GM12878 (cell line): ENCODE measurements at places on chromosomes 1 and 21. TPM values are rescaled to one million over a fixed set of nuclear protein-coding genes. Genes with fewer than 3 reads are reported as not detected.

The ERICH3 gene
- polyA plus RNA-seq, result not detected in 2 replicates

The UMODL1 gene
- polyA plus RNA-seq, result not detected in 2 replicates

The CLIC6 gene
- polyA plus RNA-seq, result 8.1 and 9.0 TPM in 2 replicates

The LAMC2 gene
- polyA plus RNA-seq, result 1.1 and 1.5 TPM in 2 replicates

The TMEM200B gene
- polyA plus RNA-seq, result 0.25 and 0.34 TPM in 2 replicates

The DDR2 gene
- 6.0 and 6.3 TPM in 2 replicates for polyA plus RNA-seq

The LCE1A gene
- polyA plus RNA-seq, result not detected in 2 replicates

The OR2L8 gene
- polyA plus RNA-seq, result not detected in 2 replicates

The TRMT13 gene
- 22.8 and 23.3 TPM in 2 replicates for polyA plus RNA-seq

The OR2T6 gene
- not detected in 2 replicates for polyA plus RNA-seq

The VWA1 gene
- not detected in 2 replicates for polyA plus RNA-seq

The SLC44A5 gene
- not detected in 2 replicates for polyA plus RNA-seq

The NBPF10 gene
- polyA plus RNA-seq, result 0.04 and 0.07 TPM in 2 replicates
